ENCODE measurements at places on chromosomes 3 and 15. TPM values are rescaled to one million over a fixed set of nuclear protein-coding genes. Genes with fewer than 3 reads are reported as not detected.

- DNase-seq: no peak
Measured at GRCh38 chr3:183697610-183698317, at the start of gene YEATS2. Gene YEATS2, plus strand, starts transcription at chr3:183697797. Its CDS starts 17,366 bp downstream, at chr3:183715163.

GRCh38 chr15:69603369-69604071 lies 150.9 kb downstream of the RPLP1 start:
- no peak for DNase-seq

- no peak for DNase-seq
Measured at GRCh38 chr3:196995646-196996355, 27.2 kb upstream of the PIGZ start.

- DNase-seq: no peak
Measured at GRCh38 chr3:55006244-55006676, 78.4 kb upstream of the LRTM1 start.

DNA sequence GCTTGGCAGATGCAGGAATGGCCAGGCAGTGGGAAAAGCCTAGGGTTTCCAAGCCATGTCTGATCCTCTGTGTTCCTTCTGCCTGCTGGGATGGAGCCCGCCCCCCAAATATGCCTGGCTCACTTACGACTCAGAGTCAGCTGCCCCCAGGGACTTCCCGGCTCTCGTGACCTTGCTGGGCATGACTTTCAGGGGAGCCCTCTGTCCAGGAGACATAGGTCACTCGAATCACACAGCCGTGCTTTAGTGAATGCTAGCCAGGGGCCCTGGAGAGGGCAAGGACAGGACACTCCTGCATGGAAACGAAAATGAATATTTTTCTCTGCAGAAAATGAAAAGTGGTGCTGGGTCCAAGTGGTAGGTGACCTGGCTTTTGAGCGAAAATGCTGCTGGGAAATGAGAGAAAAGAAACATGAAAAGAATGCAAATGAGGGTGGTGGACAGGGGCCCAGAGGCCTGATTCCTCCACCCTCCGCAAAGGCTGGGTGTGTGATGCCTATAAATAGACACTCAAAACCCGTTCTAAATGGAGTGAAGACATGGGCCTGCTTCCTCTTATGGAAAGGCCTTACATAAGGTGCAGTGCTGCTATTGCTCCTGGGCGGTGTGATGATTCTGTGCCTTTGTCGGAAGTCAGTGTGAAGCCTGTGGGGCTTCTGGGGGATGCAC lies 107.4 kb downstream of the APBA2 start:
- DNase-seq: no peak

GRCh38 chr3:68504201-68504600 lies 428.1 kb downstream of the TAFA4 start:
- DNase-seq: no peak

DNA sequence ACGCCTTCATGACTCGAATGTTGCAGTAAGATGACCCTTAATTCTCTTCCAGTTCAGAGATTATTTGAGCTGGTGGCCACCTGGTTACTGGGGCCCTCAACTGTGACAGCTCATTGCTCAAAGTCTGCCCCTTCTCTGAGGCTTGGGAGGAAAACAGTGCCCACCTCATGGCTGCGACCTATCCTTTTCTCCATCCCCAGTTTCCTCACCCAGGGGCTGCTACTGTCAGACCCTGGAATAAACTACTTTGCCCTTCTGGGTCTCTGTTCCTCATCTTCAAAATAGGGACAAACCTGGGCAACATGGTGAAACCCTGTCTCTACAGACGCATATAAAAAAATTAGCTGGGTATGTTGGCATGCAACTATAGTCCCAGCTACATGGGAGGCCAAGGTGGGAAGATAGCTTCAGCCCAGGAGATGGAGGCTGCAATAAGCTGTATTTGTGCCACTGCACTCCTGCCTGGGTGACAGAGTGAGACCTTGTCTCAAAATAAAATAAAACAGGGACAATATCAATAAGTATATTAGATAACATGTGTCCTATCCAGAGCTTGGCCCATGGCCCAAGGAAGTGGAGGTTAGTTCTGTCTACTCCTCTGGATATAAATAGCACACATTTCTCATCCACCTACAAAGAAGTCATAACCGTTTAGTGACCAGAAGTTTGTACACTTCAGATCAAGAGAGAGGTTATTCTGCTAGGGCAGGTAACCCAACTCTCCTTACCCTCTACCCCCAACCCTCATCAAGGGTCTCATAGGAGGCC lies 2.2 kb upstream of the RASL12 start:
- DNase-seq: no peak

The SSR3 gene
- 156 TPM for total RNA-seq

The AADACL2 gene
- not detected for total RNA-seq

- no peak for DNase-seq
Measured at GRCh38 chr3:87069971-87070370, 79.0 kb upstream of the VGLL3 start.

GRCh38 chr3:79672731-79673130 lies 95.1 kb downstream of the ROBO1 start:
- DNase-seq: no peak

- DNase-seq: no peak
Measured at GRCh38 chr15:68578175-68578979, 416 bp upstream of the CORO2B start.

GRCh38 chr3:50150863-50151686 lies 4.0 kb upstream of the SEMA3F start:
- peak; percentile 85 for DNase-seq

DNA sequence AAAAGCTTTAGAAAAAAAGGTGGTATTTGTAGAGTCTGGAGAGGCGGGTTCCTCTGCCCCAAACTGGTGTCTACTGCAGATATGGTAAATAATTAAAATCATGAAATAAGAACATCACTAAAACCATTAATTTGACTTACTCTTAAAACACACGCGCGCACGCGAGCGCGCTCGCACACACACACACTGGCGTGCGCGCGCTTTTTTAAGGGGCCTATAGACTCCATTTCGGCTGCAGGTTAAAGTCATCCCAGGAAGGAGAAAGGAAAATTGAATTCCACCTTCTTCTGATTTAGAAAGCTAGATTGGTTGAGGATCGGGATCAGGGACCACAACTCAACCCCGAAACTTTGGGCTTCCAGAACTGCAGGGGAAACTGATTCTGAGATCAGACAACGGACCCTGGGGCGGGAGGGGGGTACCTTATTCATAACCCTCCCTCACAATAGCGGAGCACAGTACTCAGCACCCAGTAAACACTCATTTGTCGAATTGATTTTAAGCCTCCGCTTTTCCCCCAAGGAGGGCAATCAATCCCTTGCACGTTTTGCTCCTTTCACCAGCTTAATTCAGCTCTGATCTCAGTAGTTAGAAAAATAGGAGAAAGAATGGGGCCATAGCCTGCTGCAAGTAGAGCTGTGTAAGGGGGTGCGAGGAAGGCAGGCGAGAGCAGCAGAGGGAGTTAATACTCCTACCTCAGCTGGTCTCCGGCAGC lies 509 bp upstream of the LRRC3B start:
- DNase-seq: no peak

- DNase-seq: no peak
Measured at GRCh38 chr3:127820826-127821313, 1.4 kb downstream of the MGLL start.

The PP2D1 gene
- not detected for total RNA-seq

DNA sequence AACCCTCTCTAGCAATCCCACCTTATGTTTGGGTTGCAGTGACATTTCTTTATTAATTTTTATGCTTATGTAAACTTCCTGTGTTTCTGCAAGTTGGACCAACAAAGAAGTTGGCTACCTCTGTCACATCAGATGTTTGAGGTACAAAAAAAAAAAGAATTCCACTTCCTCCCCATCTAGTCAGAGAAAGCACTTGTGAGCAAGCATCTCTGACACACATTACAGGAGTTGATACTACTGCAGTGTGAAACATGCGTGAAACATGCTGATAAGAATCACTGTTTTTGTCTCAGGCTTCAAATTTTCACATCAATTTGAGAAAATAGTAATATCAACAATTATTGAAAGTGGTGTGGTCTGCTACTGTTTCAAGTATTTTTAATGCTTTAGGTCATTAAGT lies 1.3 kb downstream of the SCAANT1 start:
- DNase-seq: no peak

The ZDHHC23 gene
- total RNA-seq: 7.2 TPM

GRCh38 chr3:134486577-134487041 lies 752 bp downstream of the CEP63 start:
- DNase-seq: no peak

GRCh38 chr15:72166716-72167417 lies 30.7 kb downstream of the GRAMD2A start:
- DNase-seq: no peak

The CRBN gene
- total RNA-seq: 197 TPM

The RTP4 gene
- 7.2 TPM for total RNA-seq

GRCh38 chr15:78241017-78241416 lies 6.7 kb upstream of the ACSBG1 start:
- DNase-seq: peak; percentile 72

All from breast epithelium (tissue), 4 donors.